ENCODE measurements at places on chromosomes 11 and 22.

GRCh38 chr22:31637447-31637890 lies 24.5 kb downstream of the PISD start:
- DNase-seq: no peak

DNA sequence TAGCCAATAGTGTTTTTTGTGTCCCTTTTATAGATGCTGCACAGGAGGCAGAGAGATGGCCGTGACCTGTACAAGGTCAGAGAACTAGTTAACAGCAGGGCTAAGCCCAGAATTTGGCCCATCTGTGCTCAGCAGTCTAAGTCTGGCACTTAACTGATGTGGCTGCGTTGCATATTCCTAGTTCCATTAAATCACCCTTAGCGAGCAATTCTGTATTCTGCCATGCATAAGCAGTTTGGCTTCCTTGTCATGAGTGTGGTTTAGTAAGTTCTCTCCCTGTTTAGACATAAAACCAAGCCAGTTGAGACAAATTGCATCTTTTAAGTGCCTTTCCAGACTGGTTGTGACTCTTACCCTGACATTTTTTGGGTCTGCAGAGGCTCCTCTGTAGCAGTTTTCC lies 230.6 kb upstream of the TENM4 start:
- DNase-seq: no peak

DNA sequence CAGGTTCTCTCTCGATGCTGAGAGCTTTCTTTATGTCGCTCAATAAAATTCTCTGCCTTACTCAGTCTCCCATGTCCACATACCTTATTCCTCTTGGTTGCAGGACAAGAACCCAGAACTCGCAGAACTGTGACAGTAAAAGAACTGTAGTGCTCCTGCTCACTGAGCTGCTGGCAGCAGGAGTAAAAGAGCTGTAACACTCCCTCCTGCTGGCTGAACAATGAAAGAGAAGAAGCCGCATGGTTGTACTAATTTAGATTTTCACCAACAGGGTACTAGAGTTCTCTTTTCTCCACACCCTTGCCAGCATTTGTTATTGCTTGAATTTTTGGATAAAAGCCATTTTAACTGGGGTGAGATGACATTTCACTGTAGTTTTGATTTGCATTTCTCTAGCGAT lies 433.2 kb downstream of the GUCY1A2 start:
- no peak for DNase-seq

- no peak for DNase-seq
Measured at GRCh38 chr11:6269994-6270393, 10.4 kb downstream of the CCKBR start.

- DNase-seq: no peak
Measured at GRCh38 chr11:30326114-30326778, 3.3 kb downstream of the ARL14EP start.

DNA sequence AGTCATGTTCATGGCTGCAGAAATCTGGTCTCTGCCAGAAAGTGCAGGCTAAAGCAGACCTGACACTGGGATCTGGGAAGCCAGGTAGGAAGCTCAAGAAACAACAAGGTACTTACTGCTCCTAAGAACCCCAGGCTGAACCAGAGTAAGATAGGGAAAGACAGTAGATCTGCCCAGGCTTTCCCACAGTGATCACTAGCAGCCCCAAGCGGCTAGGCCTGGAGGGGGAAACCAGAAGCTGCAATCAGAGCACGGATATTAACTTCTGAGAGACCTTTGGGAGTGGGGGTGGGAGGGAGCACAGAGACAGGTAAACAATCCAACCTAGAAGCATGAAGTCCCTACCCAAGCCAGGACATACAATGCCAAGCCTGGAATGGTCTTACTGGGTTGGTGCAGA lies 135.2 kb upstream of the C11orf58 start:
- no peak for DNase-seq

DNA sequence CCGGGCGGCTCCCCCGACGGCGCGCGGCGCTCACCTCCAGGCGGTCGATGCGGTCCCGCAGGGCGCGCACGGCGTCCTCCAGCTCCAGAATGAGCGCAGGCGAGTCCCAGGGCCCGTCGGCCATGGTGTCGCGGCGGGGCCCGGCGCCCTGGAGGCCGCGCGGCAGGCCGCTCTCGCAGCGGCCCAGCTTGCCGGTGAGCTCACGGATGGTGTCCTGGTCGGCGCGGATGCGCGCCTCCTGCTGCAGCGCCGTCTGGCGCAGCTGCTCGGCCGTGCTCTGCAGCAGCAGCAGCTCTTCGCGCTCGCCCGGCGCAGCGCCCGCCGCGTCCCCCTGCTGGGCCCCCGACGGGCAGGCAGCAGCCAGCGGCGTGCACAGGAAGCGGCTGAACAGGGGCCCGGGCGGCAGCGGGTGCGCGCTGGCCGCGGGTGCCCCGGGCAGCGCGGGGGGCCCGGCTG lies 599 bp downstream of the NPTXR start:
- DNase-seq: no peak

- DNase-seq: no peak
Measured at GRCh38 chr11:67299471-67300191, 3.7 kb upstream of the SSH3 start.

DNA sequence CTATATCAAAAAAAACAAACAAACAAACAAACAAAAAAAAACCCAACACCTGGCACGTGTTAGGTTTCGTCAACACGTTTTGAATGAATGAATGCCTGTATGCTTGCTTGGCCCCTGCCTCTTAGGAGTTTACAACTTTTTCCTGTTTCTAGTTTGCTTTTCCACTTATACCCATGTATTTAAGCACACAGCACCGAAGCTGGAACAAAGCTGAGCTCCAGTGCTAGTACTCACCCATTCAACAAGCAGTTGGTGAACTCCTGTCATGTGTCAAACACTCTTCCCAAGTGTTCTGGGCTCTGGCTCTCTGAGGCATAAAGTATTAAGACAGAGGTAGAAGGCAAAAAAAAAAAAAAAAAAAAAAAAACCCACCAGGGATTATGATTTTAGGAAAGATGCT lies 599.3 kb downstream of the BUD13 start:
- DNase-seq: no peak

DNA sequence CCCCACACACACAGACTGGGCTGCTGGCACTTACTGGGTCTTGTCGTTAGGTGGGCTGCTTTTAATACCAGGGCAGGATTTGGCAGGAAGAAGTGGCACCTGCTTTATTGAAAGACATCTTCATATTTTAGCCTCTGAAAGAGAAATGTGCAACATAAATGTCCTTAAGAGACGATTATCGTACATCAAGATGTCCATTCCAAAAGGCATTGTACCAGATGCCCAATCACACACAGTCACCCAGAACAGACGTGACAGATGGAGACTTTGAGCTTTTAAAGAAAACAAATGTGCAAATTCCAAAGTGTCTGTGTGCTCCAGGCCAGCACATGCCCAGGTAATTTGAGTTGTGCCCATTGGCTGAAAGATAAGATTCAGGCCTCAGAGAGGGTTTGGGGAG lies 155.7 kb downstream of the RRAS2 start:
- no peak for DNase-seq

DNA sequence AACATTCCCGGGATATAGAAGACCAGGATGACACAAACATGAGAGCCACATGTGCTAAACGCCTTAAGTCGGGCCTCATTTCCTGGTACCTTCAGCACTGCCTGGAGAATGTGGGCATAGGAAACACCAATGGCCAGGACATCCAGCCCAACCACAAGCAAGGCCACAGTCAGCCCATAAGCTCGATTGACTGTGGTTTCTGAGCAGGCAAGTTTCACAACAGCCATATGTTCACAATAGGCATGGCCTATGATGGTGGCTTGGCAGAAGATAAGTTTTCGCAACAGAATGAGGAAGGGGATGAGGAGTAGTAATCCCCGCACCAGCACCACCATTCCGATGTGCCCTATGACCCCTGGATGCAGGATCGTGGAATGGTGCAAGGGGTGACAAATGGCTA lies 26.9 kb upstream of the OR56A1 start:
- no peak for DNase-seq

GRCh38 chr11:108518581-108518980 lies 20.4 kb upstream of the POGLUT3 start:
- DNase-seq: no peak

DNA sequence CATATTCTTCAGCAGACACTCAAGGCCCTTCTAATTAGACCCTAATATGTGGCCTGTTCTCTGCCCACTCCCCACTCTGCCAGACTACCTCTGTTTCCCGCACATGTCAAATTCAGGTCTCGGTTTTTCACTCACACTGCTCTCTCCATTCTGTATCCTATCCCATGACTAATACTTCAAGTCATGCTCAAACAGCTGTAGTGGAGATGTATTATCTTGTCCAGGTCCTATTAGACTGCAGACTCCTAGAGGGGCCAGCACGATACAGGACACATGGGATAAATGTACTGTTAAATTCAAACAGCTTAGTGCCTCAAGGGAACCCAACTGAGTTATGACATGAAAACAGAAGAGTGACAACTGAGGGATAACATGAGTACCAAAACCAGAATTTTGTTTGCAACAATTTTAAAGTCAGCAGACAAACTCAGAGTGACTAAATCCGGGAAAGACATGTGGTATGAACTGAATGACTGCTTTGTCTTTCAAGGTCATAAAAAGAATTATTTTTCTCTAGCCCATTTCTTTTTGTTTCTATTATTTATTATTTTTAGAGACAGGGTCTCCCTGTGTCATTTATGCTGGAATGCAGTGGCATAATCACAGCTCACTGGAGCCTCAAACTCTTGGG lies 20.5 kb downstream of the ATP6V1E1 start:
- DNase-seq: no peak

GRCh38 chr11:69437001-69437875 lies 44.2 kb upstream of the LINC01488 start:
- DNase-seq: no peak

GRCh38 chr11:2301631-2302305 lies at the start of the genes C11orf21 and TSPAN32:
Gene C11orf21 (minus strand): TSS chr11:2301918. CDS start chr11:2301808, 110 bp downstream.
Gene TSPAN32 (plus strand): TSS chr11:2302013. CDS start chr11:2302150, 137 bp downstream.
- DNase-seq: no peak

- DNase-seq: no peak
Measured at GRCh38 chr11:74980634-74981033, 8.1 kb upstream of the NEU3 start.

DNA sequence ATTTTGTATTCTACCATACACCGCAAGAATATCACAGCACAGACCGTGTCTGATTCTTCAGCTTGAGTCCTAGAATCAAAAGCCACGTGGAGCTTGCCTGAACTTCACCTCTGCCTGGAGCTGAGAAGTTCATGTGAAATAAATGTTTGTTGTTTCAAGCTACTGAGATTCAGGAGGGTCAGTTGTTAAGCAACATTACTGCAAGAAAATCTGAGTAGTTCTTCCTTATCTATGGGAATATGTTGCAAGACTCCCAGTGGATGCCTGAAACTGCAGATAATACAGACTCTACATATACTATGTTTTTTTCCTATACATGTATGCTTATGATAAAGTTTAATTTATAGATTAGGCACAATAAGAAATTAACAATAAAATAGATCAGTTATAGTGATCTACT lies 995.3 kb downstream of the TBC1D22A start:
- no peak for DNase-seq

DNA sequence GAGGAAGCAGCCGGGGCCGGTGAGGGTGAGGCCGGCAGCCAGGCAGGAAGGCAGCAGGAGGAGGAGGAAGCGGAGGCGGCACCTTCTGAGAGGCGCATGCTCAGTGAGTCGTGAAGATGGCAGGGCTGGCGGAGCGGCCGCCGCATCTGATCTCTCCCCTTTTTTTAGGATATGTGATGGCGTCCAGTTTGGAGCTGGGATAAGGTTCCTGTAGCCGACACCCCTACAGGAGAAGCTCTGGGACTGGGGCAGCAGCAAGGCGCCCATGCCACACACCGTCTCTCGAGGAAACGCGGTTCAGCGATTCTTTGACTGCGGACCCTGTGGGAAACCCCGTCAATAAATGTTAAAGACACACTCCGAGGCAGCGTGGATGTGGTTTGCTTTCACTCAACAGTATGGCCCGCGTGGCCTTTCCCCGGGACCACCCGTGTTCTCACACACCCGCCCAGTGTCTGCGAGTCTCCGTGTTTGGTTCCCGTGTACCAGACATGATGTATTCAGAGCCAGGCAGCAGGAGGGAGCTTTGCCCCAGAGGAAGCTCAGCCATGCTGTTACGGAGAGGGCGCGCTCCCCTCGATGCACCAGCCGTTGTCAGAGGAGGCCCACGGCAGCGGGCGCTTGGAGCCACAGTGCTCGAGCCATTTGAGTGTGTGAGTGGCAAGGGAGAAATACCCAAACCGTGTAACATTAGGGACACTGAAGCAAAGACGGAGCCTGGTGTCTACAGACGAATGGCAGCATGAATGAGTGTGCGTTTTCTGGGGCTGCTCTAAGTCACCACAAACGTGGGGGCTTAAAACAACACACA lies 27.7 kb upstream of the PARVB start:
- no peak for DNase-seq

GRCh38 chr11:9923280-9923679 lies 259.4 kb downstream of the SWAP70 start:
- no peak for DNase-seq

- DNase-seq: no peak
Measured at GRCh38 chr22:19106886-19107729, 15.1 kb downstream of the DGCR2 start.

- no peak for DNase-seq
Measured at GRCh38 chr11:73318501-73319011, 10.5 kb downstream of the ARHGEF17 start.

- no peak for DNase-seq
Measured at GRCh38 chr11:121179306-121179705, 78.3 kb downstream of the TECTA start.

DNA sequence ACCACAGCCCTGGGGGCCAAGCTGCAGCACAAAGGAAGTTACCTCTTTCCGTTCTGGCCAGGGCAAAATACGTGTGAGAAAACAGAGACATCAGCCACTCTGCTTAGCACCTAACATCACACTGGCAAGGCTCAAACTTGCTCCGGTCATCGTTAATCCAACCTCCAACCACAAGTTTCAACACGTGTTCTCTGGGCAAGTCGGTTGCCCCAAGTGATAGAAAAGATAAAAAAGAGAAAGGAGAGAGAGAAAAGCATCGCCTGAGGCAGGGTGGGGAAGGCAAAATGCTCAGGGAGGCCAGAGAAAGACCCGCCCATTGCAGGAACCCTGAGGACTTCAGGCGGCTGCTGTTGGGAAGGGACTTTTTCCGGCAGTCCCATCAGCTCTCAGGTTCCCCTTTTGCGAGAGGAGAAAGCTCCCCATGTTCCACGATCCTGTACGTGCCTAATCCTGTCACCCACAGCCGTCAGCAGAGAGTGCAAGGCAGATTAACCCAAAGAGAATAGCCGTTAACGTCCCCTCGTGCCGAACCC lies 18.5 kb upstream of the B4GALNT4 start:
- no peak for DNase-seq

- no peak for DNase-seq
Measured at GRCh38 chr11:61534933-61535839, 26.6 kb downstream of the LRRC10B start.

DNA sequence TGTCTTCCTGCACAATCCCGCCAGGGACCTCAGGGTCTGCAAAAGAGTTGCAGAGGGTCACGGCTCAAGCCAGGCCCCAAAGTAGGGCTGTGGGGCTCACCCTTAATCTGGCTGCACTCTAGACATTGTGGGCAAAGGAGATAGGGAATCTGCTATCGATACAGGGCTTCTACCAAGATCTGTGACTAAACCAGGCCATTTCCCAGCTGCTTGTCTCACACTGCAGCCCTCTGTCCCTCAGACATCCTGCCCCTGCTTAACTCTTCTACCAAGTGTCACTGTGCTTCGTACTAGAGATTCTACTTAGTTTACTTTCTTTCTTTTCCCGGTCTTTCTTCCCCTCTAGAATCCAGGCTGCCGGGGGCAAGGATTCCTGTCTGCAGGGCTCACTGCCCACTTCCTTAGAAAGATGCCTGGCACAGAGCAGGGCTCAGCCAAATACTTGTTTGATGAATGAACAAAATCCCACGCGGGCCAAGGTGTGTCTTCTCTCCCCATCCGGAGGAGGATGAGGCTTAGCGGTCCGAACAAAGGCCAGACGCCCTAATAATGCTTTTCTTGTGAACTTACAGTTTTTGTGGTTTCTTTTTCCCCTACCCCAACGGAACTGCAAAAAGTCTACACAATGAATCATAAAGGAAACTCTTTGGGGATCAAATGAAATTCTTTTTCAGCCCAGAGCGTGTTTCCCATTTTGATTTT lies 61.3 kb upstream of the ANO1 start:
- no peak for DNase-seq
